ENCODE measurements at places on chromosomes 13 and 19.

DNA sequence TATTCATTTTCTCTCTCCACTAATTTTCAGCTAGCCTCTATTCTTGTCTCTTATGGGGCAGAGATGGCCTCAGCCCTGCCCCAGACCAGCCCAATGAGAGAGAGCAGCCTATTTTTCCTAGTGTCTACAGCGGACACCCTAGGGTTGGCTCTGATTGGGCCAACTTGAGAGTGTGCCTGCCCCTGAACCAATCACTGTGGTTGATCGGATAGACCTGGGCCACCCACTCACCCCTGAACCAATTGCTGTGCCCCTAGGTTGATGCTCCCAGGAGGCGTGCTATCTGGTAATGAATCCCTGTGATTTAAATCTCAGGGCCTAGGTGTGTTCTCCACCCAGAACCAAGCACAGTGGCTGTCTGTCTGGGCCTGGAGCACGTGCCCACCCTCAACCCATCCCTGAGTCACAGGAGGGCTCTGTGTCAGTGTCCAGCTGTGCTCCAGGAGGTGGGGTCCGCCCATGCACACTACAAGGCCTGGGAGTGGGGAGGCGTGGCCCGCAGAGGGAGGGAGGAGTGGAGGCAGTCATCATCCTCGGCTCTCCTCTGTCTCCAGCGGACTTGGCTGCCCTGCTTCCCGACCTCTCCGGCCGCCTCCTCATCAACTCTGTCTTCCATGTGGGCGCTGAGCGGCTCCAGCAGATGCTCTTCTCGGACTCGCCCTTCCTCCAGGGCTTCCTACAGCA lies 14.9 kb upstream of the SCN1B start:
- no peak for DNase-seq

DNA sequence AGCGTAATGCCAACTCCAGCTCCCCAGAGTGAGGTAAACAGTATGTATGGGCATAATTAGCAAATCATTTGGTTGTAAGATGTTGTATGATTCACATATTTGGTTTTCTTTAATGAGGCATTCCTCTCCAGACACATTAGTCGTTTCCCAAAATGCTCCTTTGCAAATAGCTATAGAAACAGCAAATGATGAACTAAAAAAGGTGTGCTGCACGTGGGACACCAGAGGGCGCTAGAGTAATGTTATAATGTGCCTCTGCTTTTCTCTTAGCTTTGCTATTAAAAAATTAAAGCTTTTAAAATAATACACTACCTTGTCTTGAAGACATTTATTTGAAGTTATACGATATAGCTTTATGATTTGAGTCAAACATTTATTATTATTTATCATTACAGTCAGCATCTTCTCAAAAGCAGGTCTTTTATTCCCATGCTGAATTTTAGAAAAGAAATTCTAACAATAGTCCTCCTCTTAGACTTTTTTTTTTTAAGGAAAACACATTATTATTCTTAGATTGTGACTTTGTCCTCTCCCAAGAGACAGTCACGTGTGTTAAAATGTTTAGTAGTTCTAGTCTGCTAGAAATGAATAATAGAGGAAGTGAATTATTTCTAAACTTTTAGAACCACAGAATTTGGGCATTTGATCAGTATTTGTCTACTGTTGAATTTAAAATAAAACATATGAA lies 121.6 kb upstream of the FRY start:
- peak; percentile 57 for DNase-seq

DNA sequence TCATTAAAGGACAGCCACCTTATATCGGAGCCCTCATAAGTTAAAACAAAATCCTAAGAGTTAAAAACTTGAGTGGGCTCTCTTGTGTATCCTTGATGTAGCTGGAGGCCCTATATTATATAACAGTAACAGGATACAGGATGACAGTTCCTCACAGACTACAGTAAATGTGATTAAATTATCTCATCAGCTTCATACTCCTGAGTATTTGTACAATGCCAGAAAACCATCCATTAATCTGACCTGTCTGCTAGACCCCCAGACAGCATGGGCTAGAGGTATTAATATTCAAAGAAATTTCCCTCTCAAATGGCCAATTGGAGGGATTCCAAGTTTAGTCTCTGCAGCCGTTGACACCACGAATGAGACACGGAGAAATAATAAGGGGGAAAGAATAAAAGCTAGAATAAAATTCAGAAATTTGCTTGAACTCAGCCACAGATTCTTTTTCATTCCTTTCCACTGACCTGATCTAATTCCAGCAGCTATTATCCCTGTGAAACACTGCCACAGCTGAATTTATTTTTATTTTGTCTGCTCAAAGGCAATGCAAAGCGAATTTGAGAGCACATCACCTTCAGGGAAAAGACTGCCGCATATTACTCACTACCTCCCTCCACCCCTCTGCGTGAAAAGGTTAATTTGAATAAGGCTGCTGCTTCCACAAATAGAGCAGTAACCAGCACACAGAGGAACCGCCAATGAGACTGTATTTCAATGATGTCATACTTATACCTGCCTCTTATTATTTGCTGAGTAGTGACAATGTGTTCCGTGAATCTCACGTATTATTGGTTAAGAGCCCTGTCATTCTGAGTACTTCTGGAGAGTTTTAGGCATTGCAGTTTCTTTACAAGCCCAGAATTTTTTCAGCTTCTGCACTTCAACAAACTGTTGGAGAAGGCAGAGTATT lies 155.9 kb upstream of the KLF12 start:
- DNase-seq: peak; percentile 76

DNA sequence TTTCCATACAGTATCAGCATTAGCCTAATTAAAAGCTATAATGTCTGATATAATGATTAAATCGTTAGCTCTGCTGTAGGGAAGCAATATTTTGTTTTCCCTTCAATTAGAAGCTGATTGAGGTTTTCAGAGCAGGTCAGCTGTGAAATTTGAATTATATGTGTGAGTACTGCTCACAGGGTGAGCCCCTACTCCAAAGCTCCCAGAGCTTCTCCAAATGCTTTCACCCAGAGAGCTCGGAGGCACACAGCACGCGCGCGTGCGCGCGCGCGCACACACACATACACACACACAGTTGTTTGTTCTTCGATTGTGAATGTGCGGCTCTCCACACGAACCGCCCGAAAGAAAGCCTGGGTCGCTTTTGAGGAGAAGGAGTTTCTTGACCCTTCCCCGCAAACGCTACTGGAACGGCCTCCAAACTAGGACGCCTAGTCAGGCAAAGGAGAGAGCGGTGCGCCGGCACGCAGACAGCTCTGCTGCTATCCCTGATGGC lies 4.8 kb upstream of the SOX1 start:
- DNase-seq: no peak

GRCh38 chr19:55383279-55384130 lies 587 bp downstream of the TMEM238 start:
- DNase-seq: peak; percentile 34

GRCh38 chr13:100470866-100471505 lies 117.6 kb downstream of the GGACT start:
- DNase-seq: no peak

- DNase-seq: no peak
Observed at GRCh38 chr19:2345076-2345475, 15.0 kb upstream of the TMPRSS9 start.

DNA sequence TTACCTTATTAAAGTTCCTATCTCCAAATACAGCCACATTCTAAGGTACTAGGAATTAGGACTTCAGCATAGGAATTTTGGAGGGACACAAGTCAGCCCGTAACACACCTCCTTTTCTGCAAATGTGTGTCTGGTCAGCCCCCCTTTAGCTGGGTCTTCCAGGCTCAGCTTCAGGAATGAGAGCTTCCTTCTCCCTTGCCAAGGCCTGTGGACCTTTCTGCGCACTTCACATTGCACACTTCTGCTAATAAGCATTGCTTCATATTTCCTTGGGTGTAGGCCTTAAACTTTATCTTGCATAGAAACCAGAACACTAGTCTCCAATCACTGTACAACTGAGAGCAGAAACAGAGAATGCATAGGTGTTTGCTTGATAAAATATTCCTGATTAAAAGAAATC lies 4.5 kb upstream of the STK24 start:
- DNase-seq: no peak

- DNase-seq: no peak
Observed at GRCh38 chr13:110376120-110376519, 69.0 kb downstream of the COL4A2 start.

DNA sequence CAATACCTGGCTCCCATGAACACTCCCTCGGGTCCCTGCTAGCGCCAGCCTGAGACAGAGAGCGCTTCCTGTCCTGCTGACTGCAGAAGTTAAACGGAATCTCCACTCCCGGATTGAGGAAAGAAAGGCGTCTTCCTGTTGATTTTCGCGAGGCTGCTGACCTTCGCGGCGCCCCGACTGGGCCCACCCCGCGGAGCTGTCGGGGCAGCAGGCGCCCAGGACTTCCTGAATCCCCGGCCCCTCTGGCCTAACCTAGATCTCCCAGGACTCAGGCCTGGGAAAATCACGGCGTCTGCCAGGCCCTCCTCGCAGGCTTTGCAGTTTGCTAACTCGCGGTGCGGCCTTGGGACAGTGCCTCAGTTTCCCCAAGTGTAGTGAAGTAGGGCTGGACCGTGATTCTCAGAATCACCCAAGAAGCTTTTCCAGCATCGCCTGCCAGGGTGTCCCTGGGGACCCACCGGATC lies 108.8 kb downstream of the KCTD15 start:
- no peak for DNase-seq

- no peak for DNase-seq
Observed at GRCh38 chr19:30792561-30793505, 420.6 kb downstream of the ZNF536 start.

DNA sequence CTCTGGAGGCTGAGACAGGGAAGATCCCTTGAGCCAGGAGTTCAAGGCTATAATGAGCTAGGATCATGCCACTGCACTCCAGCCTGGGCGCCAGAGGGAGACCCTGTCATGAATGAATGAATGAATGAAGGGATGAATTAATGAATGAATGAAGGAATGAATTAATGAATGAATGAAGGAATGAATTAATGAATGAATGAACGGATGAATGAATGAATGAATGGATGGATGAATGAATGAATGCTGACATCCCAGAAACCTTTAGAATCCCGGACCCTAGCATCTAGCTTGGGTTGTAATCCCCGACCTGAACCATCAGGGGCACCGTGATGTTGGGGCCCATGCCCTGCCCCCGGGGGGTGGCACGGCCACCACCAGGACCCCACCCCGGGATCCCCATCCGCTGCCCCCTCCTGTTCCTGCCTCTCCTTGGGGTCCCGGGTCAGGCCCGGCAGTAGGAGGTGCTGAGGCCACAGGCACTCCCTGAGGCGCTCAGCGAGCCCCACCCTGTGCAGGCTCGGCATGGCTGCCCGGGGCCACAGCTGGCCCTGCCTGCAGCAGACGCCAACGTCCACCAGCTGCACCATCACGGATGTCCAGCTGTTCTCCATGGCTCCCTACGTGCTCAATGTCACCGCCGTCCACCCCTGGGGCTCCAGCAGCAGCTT lies 3.4 kb downstream of the EBI3 start:
- no peak for DNase-seq

- no peak for DNase-seq
Observed at GRCh38 chr13:78040205-78040830, 121.7 kb upstream of the EDNRB start.

All from central memory CD4-positive, alpha-beta T cell (primary cell).